ENCODE measurements at places on chromosomes 7 and 10. TPM values are rescaled to one million over a fixed set of nuclear protein-coding genes. Genes with fewer than 3 reads are reported as not detected.

GRCh38 chr7:84177758-84178412 lies 16.7 kb downstream of the SEMA3A start:
- no peaks in the 10 kb centered on the region for H3K36me3 ChIP-seq
- DNase-seq: no peak
- H3K27ac ChIP-seq: no peak overlapping the region
- no peak overlapping the region for H3K4me3 ChIP-seq
- no peaks in the 10 kb centered on the region for H3K27me3 ChIP-seq
- H3K4me1 ChIP-seq: peaks cover 4% of the 10 kb centered on the region

GRCh38 chr7:105596866-105597265 lies 15.6 kb upstream of the EFCAB10 start:
- no peak overlapping the region for H3K4me3 ChIP-seq
- H3K27me3 ChIP-seq: no peaks in the 10 kb centered on the region
- DNase-seq: no peak
- no peaks in the 10 kb centered on the region for H3K36me3 ChIP-seq
- no peaks in the 10 kb centered on the region for H3K4me1 ChIP-seq

GRCh38 chr10:34731885-34732701 lies 83.0 kb downstream of the PARD3 start:
- H3K27ac ChIP-seq: no peak overlapping the region
- H3K4me3 ChIP-seq: no peak overlapping the region
- H3K4me1 ChIP-seq: peaks cover 3% of the 10 kb centered on the region
- H3K27me3 ChIP-seq: no peaks in the 10 kb centered on the region

GRCh38 chr10:128843972-128844371 lies 623.1 kb upstream of the MGMT start:
- DNase-seq: no peak
- H3K4me3 ChIP-seq: no peak overlapping the region
- no peaks in the 10 kb centered on the region for H3K27me3 ChIP-seq
- no peaks in the 10 kb centered on the region for H3K4me1 ChIP-seq
- no peak overlapping the region for H3K27ac ChIP-seq

- no peaks in the 10 kb centered on the region for H3K27me3 ChIP-seq
- no peak overlapping the region for H3K27ac ChIP-seq
- no peaks in the 10 kb centered on the region for H3K4me1 ChIP-seq
These were observed 284.3 kb downstream of the SORCS3 start for GRCh38 chr10:104925232-104925851.

The LLCFC1 gene
- total RNA-seq: not detected

DNA sequence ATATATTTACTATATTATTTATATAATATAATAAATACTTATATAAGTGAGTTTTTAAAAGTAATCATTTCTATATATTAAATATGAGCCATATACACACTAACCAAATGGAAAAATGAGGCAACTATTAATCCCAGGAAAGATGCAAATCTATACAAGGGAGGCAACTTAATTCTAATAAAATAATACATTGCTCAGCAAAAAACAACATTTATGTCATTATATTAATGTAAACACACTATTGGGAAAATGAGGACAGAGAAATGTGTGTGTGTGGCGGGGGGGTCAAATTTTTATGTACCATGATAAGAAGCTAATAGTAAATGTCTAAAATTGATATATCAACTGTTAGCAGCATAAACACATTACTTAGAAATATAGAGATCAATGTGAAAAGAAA lies 23.3 kb upstream of the DGKI start:
- peaks cover 9% of the 10 kb centered on the region for H3K4me1 ChIP-seq
- no peak for DNase-seq
- H3K27ac ChIP-seq: no peak overlapping the region
- H3K36me3 ChIP-seq: peaks cover 51% of the 10 kb centered on the region

The ATOH7 gene
- total RNA-seq: not detected

The CHN2 gene
- not detected for total RNA-seq

The ZNF503 gene
- 0.21 TPM for total RNA-seq

DNA sequence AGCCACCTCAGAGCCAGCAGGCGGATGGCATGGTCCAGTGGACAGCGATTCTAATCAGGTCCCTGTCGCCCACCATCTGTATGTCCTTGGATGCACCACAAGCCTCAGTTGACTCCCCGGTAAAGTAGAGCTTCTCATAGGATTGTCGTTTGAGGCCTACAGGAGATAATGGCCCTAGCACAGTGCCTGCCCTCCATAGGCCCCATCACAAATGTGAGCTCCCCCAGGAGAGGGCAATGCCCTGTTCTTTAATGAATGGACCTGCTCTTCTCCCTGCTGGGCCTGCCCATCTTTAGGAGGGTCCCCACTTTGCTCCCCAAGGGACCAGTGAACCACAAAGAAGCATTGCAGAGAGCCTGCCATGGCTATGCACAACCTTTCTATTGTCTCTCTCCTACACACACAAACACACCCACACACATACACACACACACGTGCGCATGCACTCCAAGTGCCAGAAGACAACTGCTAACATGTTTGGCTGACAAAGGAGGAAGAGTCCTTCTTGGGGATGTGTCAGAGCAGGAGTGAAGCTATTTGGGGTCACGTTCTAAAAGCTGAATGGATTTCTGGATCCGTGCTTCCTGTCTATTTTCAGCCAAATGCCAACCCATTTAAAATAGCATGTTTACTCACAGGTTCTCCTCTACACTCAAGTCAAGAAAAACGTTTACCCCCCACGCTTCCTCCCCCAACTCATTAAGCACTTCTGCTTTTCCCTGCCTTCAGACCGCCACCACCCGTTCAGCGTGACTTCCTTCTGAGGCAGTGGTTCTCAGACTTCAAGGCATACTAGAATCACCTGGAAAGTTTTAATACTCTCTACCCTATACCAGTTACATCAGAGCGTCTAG lies 196.1 kb downstream of the GRID1 start:
- no peaks in the 10 kb centered on the region for H3K36me3 ChIP-seq
- peaks cover 3% of the 10 kb centered on the region for H3K27me3 ChIP-seq
- no peaks in the 10 kb centered on the region for H3K4me1 ChIP-seq
- no peak for DNase-seq

DNA sequence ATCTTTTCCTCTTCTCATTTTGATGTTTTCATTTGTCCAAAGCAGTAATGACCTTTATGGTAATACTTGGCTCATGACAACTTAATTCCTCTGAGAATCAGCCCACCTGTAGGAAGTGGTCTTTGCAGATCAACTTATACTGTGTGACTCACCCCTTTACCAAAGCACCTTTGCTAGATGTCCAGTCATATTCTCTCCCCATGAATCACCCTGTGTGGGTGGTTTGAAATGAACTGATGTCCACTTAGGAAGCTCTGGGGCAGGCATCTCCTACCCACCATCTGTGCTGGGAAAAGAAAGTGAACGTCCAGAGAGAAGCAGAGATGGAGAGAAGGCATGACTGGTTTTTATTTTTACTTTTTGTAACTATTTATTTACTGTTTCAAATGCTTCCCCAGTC lies 410.3 kb downstream of the KIF20B start:
- H3K4me3 ChIP-seq: no peak overlapping the region
- H3K36me3 ChIP-seq: no peaks in the 10 kb centered on the region
- H3K27ac ChIP-seq: no peak overlapping the region
- no peaks in the 10 kb centered on the region for H3K27me3 ChIP-seq
- no peak for DNase-seq
- H3K4me1 ChIP-seq: no peaks in the 10 kb centered on the region

DNA sequence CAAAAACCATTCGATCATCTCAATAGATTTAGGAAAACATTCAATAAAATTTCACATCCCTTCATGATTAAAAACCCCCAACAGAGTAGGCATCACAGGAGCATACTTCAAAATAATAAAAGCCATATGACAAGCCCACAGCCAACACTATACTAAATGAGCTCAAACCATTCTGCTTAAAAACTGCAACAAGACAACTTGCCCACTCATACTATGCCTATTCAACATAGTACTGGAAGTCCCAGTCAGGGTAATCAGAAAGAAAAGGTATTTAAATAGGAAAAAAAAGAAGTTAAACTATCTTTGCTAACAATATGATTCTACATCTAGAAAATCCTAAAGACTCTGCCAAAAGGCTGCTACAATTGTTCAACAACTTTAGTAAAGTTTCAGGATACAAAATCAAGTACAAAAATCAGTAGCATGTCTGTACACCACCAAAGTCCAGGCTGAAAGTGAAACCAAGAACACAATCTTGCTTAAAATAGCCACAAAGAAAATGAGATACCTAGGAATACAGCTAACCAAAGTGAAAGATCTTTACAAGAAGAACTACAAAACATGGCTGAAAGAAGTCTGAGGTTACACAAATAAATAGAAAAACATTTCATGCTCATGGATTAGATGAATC lies 882.6 kb downstream of the GRM8 start:
- no peaks in the 10 kb centered on the region for H3K36me3 ChIP-seq
- no peak overlapping the region for H3K4me3 ChIP-seq

- no peaks in the 10 kb centered on the region for H3K27me3 ChIP-seq
- DNase-seq: peak; percentile 58
- H3K36me3 ChIP-seq: no peaks in the 10 kb centered on the region
- H3K27ac ChIP-seq: peak overlapping the region; percentile 81
- peaks cover 44% of the 10 kb centered on the region for H3K4me1 ChIP-seq
These were observed 123.7 kb downstream of the MPP7 start for GRCh38 chr10:28179006-28179742.

The OGA gene
- 90.8 TPM for total RNA-seq

The UNCX gene
- not detected for total RNA-seq

The CPA2 gene
- total RNA-seq: not detected

The ADAM12 gene
- not detected for total RNA-seq

The PKD2L1 gene
- total RNA-seq: not detected
